ENCODE measurements at places on chromosomes 2 and 18. TPM values are rescaled to one million over a fixed set of nuclear protein-coding genes. Genes with fewer than 3 reads are reported as not detected.

The CD226 gene
- polyA plus RNA-seq, result 26.4 TPM

The IMPA2 gene
- polyA plus RNA-seq, result 4.5 TPM

The PDE11A gene
- not detected for polyA plus RNA-seq

The DCDC2C gene
- not detected for polyA plus RNA-seq

The LIMS4 gene
- 0.82 TPM for polyA plus RNA-seq

The SGPP2 gene
- not detected for polyA plus RNA-seq

The SPC25 gene
- polyA plus RNA-seq, result not detected

The ADAM23 gene
- polyA plus RNA-seq, result not detected

The TUBB8B gene
- polyA plus RNA-seq, result not detected

The TDRD15 gene
- polyA plus RNA-seq, result not detected

The PDE1A gene
- not detected for polyA plus RNA-seq

The WDR43 gene
- polyA plus RNA-seq, result 44.8 TPM

The PTPRN gene
- polyA plus RNA-seq, result not detected

The GPAT2 gene
- polyA plus RNA-seq, result 1.1 TPM

The ALPI gene
- polyA plus RNA-seq, result not detected

The GPR17 gene
- not detected for polyA plus RNA-seq

The OSGEPL1 gene
- 18.3 TPM for polyA plus RNA-seq

The TNFRSF11A gene
- polyA plus RNA-seq, result not detected

The AFTPH gene
- polyA plus RNA-seq, result 20.9 TPM

The D2HGDH gene
- polyA plus RNA-seq, result 2.7 TPM

The EFR3B gene
- polyA plus RNA-seq, result not detected

The BOLL gene
- not detected for polyA plus RNA-seq

The MSTN gene
- polyA plus RNA-seq, result not detected

The GAL3ST2 gene
- polyA plus RNA-seq, result not detected

The ERBB4 gene
- not detected for polyA plus RNA-seq

The KCTD1 gene
- 0.50 TPM for polyA plus RNA-seq

The KCNJ3 gene
- not detected for polyA plus RNA-seq

The GAREM2 gene
- 0.74 TPM for polyA plus RNA-seq

The CXCR4 gene
- 439 TPM for polyA plus RNA-seq

The TNFAIP6 gene
- not detected for polyA plus RNA-seq

The FOSL2 gene
- polyA plus RNA-seq, result 0.46 TPM

The GALNT3 gene
- 1.1 TPM for polyA plus RNA-seq

The ACTR1B gene
- 13.0 TPM for polyA plus RNA-seq

The NLRC4 gene
- polyA plus RNA-seq, result 0.16 TPM

Measured in naive thymus-derived CD8-positive, alpha-beta T cell (primary cell).